ENCODE measurements at places on chromosomes 2 and 18.

DNA sequence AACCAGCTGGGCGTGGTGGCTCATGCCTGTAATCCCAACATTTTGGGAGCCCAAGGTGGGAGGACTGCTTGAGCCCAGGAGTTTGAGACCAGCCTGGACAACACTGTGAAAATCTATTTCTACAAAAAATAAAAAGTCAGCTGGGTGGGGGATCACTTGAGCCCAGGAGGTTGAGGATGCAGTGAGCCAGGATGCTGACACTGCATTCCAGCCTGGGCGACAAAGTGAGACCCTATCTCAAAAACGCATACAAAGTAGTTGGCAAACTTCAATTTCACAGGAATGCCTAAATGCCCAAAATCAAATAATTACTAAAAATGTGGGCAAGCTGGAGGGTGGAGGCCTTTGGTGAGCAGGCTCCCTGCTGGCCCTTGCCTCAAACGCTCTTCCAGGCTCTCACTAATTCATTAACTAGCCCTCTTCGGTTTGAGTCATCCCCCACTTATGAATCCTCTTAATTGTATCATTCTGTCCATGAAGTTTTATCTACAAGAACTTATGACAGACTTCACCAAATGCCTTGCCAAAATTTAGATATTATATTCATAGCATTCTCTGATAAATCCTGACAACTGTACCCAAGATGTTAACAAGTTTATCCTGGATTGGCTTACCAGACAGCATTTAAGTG is 68.7 kb upstream of the ZFP36L2 start:
- no peak for DNase-seq

GRCh38 chr2:41294331-41294730 is 753.5 kb upstream of the PKDCC start:
- DNase-seq, result no peak

DNA sequence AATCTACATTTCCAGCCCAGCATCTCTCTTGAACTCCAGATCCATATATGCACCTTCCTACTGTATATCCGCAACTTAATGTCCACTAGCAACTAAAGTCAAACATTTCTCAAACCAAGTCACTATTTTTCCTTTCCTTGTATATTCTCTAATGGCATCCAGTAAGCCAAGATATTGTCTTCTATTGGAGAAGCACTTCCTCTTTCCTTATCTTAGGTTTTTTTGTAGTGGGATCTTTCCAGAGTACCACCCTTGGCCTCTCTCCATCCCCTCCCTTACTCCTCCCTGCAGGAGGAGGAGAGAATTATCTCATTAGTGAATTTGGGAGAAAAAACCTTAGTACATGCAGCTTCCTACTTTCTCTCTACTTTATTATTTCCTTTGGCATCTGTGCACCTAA is 8.7 kb upstream of the DYNC1I2 start:
- no peak for DNase-seq

DNA sequence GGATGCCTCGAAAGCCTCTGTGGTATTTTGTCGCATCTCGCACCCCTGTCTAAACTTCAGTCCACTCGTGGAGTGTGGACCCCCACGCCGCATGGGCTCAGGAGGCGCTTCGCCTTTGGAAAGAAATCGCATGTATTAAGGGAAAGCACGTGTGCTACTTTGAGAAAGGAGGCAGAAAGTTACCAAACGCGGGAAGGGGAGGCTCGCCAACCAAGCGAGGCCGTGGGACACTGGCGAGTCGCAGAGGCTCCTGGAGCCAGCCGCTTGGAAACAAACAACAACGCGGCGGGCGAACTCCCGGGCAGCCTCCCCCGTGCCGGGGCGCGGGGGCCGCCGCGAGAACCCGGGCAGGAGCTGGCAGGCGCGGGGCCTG is 455 bp upstream of the AGAP1 start:
- no peak for DNase-seq

DNA sequence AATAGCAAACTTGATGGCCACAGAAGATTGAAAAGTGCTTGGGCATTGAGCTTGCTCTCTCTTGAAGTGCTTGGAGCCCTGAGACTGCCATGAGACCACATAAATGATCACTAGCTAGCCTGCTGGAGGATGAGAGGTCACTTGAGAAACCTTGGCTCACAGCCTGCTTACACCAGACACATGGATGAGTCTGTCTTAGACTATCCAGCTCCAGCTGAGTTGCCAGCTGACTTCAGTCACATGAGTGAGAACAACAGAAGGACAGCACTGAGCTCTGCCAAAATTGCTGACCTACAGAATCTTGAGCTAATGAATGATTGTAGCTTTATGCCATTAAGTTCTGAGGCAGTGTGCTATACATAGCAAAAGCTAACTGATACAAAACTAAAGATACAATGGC is 18.1 kb downstream of the NABP1 start:
- DNase-seq, result no peak

GRCh38 chr2:98334439-98335078 is 11.7 kb upstream of the CNGA3 start:
- DNase-seq, result no peak

DNA sequence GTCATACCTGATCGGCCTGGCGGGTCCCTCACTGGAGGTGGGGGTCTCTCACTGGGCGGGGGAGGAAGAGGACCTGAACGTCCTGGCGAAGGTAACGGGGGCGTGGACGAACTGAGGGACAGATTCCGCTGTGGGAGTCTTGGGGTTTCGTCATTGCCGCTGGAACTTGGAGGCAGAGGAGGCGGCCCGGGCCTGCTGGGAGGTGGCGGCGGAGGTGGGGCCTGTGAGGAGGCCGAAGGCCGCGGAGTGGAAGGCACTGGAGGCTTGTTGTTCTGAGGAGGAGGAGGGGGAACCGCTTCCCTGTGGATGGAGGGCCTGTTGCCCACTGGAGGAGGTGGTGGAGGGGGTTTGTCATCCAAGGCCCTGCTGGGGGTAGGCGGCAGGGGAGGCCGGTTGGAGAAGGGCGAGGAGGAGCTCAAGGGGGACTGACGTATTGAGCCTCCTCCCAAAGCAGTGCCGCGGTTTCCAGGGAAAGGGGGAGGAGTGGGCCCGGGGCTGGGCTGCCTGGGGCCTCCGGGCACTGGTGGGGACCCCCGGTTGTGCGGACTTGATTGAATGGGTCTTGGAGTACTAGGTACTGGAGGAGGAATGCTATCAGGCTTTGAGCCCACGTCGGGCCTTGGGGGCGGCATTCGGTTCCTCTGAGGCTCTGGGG is 25.8 kb downstream of the WIPF1 start:
- DNase-seq, result no peak

DNA sequence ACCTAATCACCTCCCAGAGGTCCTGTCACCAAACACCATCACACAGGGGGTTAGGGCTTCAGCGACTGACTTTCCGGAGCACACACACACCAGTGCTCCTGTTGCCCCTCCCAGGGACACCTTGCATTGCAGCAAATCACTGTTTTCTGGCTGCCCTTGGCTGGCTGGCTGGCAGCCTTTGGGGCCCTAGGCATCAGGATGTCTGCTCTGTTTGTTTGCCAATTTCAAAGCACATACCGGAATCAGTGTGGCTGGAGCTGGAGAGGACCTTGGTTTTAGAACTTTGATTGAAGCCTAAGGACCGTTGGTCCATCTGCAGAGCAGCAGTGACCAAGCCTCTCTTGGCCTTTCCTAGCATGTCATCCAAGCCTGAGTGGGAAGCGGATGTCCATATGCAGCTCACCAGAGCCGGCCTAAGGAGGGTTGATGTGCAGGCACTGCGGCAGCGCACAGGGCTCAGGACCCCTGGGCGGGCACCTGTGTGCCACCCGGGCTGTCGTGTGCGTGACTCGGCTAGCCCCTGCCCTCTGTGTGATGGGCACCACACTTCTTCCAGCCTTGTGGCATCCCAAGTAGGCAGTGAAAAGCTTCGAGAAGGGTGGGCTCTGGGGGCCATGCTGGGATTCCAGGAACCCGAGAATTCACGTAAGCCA is 62.1 kb downstream of the GBX2 start:
- no peak for DNase-seq
